ENCODE measurements at places on chromosomes 2 and 18.

- DNase-seq, result no peak
These were observed 71.3 kb downstream of the TTC27 start for GRCh38 chr2:32699151-32699550.

DNA sequence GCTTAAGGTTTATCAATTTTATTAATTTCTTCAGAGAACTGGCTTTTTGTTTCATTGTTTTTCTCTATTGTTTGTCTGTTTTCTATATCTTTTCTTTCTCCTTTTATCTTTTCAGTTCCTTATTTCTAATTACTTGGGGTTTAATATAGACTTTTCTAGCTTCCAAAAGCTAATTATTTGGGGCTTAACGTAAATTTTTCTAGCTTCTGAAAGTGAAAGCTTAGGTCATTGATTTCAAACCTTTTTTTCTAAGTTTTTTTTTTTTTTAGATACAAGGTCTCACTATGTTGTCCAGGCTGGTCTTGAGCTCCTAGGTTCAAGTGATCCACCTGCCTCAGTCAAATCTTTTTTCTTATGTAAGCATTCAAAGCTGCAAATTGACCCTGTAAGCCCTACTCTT lies 266.6 kb downstream of the CAMKMT start:
- DNase-seq, result no peak

DNA sequence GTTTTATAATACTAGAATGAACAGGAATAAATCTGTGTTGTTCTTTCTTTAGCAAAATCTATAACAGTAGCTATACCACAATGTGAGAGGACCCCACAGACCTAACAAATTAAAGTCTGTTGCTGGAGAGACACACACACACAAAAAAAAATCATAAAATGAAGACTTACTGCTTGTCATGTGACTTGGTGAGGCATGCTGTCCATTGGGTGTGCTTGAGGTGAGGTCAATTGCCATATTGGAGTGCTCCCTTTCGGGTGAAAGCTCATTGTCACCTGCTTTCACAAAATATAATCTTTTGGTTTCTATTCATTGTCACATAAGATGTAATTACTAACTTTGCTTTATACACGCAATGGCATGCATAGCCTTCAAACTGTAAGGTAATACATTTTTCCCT lies 3.9 kb downstream of the IKZF2 start:
- DNase-seq, result no peak

- DNase-seq, result no peak
These were observed 23.1 kb upstream of the INSIG2 start for GRCh38 chr2:118065015-118065706.

DNA sequence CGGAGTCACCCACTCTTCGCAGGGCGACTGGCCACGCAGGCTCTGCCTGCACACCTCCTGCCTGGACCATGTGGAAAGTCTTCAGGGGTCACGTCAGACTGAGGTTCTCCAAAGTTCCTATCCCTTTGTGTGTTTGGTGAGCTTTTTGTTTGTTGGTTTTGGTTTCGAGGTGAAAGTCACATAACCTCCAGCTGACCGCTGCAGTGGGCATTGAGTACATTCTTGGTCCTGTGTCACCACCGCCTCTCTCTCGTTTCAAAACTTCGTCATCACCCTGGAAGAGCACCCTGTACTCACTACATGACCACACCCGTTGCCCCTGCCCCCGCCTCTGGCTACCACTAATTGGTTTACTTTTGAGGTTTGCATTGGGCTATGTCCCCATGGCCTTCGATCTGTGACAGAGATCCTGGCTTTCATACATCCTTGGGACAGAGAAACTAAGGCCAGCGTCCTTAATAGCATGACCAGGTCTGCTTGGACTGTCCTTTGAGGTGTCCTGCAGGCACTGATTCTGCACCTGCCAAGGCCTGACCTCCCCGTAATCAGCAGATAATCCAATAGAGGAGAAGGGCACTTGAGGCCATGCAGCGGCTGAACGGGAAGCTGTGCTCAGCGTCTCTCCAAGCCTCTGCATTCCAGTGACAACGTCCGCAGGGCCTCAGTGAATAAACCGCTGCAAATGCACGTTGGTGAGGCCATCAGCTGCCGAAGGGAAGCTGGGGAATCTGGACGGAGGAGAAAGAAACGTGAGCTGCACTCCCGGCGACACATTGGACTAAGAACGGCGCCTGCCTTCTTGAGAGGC lies 46.8 kb downstream of the SH3BP4 start:
- no peak for DNase-seq

DNA sequence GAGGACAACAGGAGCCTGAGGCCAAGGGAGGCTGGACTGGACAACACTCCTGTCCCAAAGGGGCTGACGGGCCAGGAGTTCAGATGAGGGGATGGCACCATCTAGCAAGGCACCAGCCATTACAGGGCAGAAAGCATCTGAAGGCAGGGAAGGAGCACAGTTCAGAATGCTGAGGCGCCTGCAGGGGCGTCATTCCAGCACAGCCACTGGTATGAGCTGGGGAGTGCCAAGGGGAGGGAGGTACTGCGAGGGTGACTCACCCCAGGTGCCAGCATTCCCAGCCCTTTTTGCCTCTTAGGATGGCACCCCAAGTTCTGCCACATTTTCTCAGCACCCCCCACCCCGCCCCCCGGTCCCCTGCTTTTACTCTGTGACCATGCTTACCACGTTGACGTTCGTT lies 129.8 kb upstream of the EPAS1 start:
- peak; percentile 62 for DNase-seq

- DNase-seq, result no peak
These were observed 34.7 kb upstream of the ADAM23 start for GRCh38 chr2:206408323-206409320.

- no peak for DNase-seq
These were observed 143.6 kb downstream of the AFF3 start for GRCh38 chr2:99998651-99999320.

- no peak for DNase-seq
These were observed 113.1 kb downstream of the MREG start for GRCh38 chr2:215900203-215900611.

GRCh38 chr2:95333888-95334338 lies 36.8 kb downstream of the KCNIP3 start:
- peak; percentile 84 for DNase-seq

DNA sequence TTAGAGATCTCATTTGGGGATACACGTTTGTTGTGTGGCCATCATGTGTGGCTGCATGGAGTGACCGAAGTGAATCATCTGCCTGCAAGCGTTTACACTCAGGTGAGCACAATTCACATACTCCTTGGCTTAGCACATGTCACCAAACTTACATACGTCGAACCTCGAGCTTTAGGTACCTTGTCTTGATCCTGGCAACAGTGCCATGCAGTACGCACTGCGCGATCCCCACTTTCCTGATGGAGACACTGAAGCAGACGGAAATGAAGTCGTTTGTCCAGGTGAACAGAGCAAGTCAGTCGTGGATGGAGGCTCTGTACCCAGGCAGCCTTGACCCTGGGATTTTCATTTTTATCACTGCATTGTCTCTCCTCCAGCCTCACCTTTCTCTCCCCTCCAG lies 32.3 kb downstream of the KLHL29 start:
- no peak for DNase-seq

GRCh38 chr2:18620867-18621632 lies 31.7 kb upstream of the NT5C1B start:
- no peak for DNase-seq

DNA sequence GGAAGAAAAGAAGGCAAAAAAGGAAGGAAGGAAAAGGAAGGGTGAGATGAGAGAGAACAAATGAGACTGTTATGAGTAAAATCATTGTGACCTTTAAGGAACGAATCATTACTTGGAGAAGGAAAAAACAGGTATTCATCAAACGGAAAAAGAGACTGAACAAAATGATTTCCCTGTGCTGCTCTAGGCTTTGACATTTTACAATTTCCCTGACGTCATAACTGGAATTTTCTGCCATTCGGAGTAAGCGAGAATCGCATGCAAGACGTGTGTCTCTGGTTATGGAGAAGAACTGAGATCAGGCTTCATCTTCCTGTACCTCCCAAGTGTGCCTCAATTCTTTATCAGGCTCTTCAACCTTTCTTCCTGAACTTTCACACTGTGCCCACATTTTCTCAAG lies 534.7 kb upstream of the KLHL29 start:
- no peak for DNase-seq

- DNase-seq, result no peak
These were observed 51.5 kb downstream of the L3MBTL4 start for GRCh38 chr18:6363216-6363615.

- DNase-seq, result peak; percentile 23
These were observed 1.1 kb downstream of the ITGAV start for GRCh38 chr2:186590759-186591505.
